T47D (cell line): ENCODE measurements at places on chromosomes 1 and 21.
A peak's percentile ranks its signal among the peaks of the same experiment; 100 is the strongest.

GRCh38 chr1:228352677-228353481 is 53.8 kb downstream of the TRIM11 start:
- DNase-seq: no peak

DNA sequence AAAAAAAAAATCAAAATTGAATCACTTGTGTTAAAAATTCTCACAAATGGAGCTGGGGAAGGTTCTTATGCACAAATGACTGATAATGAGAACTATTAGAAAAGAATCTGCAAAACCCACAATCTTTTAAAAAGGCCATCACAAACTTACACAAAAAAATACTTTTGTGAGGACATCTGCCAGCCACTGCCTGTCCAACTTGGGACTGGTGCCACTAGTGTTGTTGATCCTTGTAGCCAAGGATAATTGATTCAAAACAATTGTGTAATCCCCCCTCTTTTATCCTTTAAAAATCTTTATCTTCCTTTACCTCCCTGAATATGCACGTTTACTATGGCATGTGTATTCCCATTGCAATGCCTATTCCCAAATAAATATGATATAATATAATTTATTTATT is 39.2 kb upstream of the THEM4 start:
- DNase-seq: no peak

- no peak for DNase-seq
These were observed 406.9 kb upstream of the USP24 start for GRCh38 chr1:55622074-55622473.

DNA sequence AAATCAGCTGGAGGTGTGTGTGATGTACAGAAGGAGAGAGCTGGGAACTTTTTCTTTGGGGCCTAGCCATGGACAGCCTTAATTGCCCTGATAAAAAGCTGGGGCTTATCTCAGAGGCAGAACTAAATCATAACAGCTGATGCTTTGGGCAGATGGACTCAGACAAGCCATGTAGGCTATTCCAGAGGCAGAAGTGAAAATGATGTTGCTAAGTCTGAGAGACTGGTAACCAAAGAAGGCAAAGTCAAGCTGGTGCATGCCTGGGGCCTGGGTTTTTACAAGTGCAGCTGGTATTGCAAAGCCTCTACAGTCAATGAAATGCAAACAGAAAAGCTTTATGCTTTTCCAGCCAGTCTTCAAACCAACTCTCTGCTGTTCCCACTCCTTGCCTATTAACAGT is 39.0 kb upstream of the LMX1A start:
- no peak for DNase-seq

DNA sequence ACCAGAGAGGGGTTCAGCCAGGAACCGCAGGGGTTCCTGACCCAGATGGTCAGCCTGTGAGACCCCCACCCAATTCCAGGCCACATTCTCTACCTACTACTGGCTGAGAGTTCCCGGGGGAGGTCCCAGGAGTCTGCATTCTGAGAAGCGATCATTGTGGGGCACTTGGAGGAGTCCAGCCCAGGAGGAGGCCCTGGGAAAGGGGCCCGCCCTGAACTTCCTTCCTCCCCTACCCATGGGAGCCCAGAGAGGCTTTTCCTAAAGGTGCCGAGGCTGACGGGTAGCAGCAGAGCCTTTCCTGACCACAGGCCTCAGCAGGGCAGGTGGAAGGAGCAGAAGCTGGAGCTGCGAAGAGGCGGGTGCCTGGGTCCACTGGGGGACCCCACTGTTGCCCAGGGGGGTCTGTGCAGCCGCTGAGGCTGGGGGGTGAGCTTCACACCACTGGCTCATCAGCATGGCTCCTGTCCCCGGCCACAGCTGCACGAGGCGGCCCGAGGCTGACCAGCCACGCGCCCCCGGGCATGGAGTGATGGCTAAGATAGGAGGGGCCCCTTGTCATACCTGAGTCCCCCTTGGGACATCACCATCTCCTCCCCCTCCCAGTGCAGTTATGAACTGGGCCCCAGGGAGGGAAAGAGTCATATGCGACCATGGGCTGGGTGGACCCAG is 127.7 kb downstream of the PRDM16 start:
- DNase-seq: no peak

DNA sequence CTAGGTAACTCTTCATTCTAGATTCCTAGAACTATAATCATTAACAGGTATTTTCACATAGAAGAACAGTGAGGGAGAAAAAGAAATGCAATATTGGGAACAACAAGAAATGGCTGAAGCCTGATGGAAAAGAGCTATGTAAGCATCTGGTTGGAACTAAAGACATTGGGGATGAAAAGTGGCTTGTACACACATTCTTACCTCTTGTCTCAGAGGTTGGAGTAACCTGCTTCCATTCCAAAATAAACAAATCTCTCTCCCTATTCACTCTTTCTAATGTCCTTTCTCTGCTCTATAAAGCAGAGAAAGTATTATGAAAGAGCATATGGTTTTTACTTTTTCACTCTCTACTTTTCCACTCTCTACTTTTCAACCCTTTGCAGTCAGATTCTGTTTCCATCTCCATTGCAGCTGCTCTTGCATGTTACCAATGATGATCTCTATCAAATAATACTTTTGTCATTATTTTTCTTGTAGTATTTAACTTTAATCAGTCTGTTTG is 37.5 kb downstream of the CMPK1 start:
- DNase-seq: no peak

- no peak for DNase-seq
These were observed 57.5 kb upstream of the GUCA2A start for GRCh38 chr1:42221952-42222606.

- DNase-seq: no peak
These were observed 482.6 kb downstream of the TTLL7 start for GRCh38 chr1:83516369-83516768.

DNA sequence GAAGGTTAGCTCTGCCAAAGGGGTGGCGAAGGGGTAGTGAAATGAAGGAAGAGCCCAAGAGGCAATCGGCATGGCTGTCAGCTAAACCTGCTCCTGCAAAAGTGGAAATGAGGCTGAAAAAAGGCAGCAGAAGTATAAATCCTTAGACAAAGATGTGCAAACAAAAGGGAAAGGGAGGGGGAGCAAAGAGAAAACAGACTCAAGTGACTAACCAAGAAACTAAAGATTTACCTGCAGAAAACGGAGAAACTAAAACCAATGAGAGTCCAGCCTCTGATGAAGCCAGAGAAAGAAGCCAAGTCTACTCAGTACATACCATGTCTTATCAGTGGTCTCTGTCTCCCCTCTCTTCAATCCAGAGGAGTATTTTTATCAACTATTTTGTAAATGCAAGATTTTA is 25.4 kb downstream of the SCAF4 start:
- no peak for DNase-seq

GRCh38 chr1:190170321-190170720 is 307.3 kb downstream of the BRINP3 start:
- DNase-seq: no peak

- no peak for DNase-seq
These were observed 44.4 kb downstream of the RNF11 start for GRCh38 chr1:51280321-51280978.

GRCh38 chr21:17759511-17760178 is 59.5 kb downstream of the C21orf91 start:
- no peak for DNase-seq

DNA sequence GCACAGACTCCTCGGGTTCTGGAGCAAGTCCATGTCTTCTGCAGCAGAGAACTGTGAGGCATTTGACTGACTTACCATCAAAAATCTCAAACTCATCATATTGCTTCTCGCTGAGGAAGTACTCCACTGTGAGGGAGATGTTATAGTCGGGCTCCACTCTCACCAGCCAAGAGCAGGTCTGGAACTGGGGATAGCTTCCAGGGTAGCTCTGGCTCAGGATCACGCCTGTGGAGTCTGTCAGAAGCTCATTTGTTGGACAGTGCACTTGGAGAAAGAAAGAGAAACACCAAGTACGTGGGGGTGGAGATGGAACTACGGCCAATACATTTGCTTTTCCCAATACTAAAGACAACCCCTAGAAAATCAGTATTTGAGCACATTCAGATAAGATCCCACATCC is 111.1 kb downstream of the ZSCAN20 start:
- DNase-seq: no peak

GRCh38 chr1:89200663-89201062 is 1.9 kb upstream of the GBP4 start:
- no peak for DNase-seq

DNA sequence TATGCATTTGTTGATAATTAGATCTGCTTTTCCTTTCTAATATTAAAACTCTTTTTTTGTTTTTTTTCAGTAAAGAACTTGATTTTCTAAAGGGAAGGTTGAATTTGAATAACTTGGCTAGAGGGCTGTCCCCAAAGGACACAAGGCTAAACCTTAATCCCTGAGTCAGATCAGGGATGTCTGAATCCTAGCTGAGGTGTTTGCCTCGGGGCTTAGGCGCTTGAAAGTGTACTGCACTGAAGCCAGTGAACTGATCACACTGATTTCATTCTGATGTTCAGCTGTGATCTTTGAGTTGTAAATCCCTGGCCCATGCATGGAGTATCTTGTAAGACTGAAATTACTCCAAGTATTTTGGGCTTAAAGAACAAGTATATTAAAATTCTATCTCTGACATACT is 42.8 kb downstream of the MTR start:
- no peak for DNase-seq

DNA sequence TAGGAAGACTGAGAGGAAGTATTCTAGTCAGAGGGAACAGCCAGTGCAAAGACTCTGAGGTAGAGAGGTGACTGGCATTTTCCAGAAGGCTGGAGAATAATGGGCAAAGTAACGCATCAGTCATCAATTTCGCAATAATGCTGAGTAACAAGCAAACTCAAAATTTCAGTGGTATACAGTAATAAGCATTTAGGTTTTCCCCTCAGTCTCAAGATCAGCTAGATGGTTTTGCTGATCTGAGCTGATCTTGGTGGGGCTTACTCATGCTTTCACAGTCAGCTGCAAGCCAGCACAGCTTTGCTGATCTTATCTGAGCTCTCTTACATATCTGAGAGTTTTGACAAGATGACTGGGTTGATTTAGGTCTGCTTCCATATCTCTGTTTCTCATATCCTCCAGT is 108.7 kb downstream of the TSEN15 start:
- no peak for DNase-seq

GRCh38 chr1:45299296-45299695 is 27.4 kb upstream of the HPDL start:
- no peak for DNase-seq

- DNase-seq: no peak
These were observed 2.3 kb upstream of the RNF19B start for GRCh38 chr1:32966900-32967299.

DNA sequence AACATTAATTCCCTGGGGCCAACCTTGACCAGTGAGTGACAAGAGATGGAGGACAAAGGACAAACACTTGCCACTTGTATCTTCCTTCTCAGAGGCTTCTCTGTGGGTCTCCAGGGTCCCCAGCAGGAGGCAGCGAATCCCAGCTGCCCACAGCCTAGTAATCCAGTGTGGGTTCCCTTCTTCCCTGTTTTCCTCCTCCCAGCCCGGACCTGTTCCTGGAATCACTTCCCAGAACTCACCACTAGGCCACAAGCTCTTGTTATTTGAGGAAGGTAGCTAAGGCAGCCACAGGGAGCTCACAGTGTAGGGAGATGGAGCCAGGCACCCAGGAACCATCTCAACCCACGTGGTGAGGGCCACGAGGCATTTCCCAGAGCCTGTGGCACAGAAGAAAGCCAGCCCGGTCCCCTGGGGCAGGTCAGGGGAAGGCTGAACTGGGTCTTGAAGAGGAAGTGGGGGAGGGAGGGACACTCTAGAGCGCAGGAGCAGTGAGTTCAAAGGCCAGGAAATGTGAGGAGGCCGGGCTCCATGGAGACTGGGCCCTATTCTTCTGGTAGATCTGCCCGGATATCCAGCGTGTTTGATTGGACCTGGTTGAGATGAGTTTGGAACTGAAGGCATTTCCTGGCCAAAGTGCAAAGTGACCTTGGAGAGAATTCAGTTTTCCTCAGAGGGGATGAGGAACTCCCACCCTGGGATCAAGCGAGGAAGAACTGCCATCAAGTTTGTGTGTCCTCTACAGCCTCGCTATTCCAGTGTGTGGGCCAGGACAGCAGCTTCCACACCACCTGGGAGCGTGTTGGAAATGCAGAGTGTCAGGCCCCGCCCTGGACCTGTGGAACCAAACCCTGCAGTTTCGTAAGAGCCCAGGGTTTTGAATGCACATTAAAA is 20.3 kb upstream of the C2CD2 start:
- DNase-seq: peak; percentile 52

DNA sequence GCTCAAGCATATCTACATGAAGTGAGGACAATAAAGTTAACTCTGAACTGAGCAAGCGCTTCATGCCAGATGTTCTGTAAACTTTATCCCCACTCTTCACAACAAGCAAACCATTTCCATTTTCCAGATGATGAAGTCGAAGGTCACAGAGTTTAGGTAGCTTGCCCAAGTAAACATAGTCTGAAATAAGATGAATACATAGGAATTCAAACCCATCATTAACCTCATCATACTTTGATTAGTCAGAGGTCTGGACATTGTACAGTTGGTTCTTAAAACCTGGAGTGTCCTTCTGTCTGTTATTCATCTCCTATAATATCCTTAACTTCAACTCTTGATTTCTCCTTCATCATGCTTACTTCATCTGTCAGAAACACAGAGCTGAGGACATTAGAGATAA is 180.3 kb upstream of the C8B start:
- no peak for DNase-seq

DNA sequence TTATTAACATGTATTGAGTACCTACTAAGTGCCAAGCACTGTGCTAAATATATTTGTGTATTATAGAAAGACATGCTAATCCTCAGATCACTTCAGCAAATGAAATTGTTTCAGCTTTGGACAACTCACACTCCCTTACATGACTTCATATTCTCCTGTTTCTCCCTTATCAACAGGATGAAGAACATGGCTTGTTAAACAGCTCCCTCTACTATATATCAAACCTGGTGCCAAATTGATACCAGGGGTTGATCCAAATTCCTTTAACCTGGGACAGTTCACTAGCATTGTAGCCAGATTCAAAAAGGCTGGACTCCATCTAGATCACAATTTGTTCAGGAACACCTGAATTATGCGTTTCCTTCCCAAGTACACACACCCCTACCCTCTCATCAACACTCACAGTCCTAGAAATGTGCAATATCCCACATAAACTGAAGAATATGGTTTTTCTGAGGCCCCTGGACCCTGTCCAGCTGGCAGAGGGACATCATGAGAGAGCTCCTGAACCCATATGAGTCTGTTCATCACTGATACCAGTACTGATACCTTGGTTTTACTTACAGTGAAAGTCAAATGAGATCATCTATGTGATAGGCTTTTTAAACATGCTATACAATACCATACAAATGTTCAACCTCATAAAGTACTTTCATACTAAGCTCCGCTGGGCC is 47.0 kb upstream of the PALMD start:
- DNase-seq: no peak

DNA sequence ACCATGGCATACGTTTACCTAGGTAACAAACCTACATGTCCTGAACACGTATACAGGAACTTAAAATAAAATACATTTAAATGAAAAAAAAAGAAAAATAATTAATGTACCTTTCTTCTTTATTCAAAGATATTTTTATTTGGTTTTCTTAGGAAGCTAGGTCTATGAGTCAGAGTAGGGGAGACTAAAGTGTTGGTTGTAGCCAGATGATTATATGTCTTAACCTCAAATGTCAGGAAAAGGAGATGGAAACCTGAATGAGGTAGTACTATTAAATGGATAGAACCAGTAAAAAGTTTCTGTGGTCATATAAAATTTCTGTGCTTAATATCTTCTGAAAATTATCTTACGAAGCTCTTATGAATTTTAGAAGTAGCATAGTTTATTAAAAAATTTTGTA is 275.8 kb downstream of the KCTD3 start:
- no peak for DNase-seq

GRCh38 chr1:212792396-212792908 is 758 bp downstream of the TATDN3 start:
- no peak for DNase-seq
